ENCODE measurements at places on chromosomes 5 and 9. TPM values are rescaled to one million over a fixed set of nuclear protein-coding genes. Genes with fewer than 3 reads are reported as not detected.

DNA sequence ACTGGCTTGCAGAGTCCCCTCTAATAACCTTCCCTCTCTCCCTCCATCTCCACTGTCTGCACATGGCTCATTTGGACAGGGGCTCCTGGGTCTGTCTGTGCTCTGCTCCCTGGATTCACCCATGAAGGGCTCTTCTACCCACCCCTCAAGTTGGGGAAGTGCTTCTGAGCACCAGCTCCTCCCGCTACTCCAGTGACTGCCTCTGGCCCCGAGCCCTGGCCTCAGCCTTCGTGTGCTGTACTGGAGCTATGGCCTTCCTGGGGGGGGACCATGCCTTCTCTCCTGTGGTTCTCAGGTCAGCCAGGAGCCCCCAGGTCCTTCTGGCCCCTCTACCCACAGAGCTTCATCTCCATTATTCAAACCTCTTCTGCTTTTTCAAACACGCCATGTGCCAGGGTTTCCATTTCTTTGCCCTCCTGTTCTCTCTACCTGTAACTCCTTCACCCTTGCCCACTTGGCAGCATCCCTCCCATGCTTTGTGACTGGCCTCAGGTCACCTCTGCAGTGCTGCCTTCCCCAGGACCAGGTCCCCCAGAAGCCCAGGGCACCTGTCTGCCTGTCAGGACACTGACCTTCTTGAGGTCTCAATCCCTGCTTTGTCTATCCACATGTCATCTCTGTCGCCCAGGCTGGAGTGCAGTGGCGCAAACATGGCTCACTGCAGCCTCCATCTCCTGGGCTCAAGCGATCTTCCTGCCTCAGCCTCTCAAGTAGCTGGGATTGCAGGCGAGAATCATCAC, 9.5 kb downstream of the SH3PXD2B start:
- no peak for DNase-seq

Gene MLANA
- not detected for total RNA-seq

DNA sequence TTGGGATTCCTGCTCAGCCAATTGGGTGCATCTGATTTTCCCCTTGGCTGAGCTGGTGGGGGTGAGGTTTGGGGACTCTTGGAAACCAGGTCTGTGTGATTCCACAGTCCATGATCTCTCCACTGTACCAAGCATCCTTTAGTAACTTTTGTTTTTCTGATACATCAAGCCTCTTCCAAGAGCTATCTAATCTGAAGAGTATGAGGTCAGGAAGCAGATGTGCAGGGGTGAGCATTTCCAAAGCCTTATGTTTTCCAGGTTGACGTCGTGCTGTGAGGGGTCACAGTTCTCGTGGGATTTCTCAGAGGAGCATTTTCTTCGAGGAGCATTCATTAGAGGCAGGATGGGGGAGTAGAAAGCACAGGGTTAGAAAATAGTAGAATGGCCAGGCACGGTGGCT, 95.3 kb downstream of the KLF4 start:
- DNase-seq: no peak

DNA sequence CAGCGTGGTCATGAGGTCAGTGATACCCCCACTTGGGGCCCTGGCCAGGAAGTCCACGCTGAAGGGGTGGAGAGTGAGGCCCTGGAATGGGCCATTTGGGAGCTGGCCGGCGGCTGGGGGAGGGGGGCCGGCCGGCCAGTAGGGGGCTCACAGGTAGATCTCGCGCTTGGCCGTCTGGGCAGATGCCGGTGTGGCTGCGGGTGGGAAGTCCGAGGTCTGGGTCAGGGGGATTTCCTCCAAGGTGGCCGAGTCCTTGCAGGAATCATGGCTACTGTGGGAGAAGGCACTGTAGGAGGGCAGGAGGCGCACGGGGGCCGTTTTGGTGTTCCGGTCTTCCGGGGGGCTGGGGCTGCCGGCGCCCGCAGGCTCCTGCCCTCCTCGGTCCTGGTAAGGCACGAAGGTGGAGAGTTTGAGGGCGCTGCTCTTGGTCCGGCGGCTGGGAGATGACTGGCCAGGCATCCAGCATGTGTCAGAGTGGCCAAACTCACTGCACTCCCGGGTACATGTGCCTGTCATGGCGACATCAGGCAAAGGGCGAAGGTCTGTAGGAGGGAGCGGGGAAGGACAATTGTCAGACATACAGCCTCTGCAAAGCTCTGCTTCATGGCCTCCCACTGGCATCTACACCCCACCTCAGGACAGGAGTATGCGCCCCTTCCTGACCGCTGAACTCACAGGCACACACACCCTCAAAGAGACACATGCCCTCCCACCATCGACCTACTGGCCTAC, 24.1 kb downstream of the PCDH1 start:
- no peak for DNase-seq

Gene INSL4
- not detected for total RNA-seq

GRCh38 chr9:71245651-71246050, 124.2 kb upstream of the TRPM3 start:
- DNase-seq: no peak

DNA sequence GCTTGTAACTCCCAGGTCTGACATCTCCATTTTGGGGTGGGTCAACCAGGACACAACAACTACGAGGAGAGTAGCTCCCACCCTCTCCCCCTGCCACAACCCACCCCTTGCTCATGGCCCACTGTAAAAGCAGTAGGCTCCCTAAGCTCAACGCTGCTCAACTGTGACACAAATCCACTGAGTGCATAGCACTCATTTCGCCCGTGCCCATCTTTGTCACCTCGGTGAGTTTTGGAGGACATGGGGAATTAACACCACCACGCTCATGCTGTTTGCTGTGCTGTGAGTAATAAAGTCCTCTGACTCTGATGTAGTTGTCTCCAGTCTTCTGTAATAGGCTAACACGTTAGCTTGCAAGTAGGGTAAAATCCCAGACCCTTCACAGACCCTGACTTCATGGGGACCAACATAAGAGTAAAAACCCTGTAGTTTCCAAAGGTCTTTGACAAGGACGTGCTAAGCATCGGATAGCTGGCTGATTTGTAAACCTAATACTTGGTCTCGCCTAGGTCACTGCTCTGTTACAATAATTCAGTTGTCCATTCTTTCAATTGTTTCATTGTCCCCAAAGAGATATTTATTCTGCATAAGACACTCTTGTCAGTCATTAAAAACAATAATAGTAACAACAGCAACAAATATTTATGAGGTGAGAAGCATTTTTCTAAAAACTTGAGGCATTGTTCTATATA, 7.7 kb downstream of the PLGRKT start:
- DNase-seq: no peak

GRCh38 chr9:135706288-135706687, 4.3 kb downstream of the KCNT1 start:
- DNase-seq: no peak

DNA sequence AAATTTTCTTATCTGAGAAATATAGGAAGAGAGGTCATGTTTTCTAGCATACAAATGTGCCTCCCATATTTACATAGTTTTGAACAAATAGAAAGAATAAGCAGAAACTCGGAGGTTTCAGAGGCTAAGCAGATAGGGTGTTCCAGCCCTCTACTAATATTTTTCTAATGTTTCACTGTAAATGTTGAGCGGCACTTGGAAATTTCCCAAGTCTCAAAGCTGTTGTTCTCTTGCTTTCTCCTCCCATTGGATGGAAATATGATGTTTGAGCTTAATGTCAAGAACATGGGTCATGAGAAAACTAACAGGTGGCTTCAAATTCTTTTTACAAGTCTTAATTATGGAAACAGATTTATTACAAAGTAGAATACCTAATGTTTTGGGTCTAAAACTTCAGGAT, 5.1 kb downstream of the SPINK1 start:
- DNase-seq: peak; percentile 53

DNA sequence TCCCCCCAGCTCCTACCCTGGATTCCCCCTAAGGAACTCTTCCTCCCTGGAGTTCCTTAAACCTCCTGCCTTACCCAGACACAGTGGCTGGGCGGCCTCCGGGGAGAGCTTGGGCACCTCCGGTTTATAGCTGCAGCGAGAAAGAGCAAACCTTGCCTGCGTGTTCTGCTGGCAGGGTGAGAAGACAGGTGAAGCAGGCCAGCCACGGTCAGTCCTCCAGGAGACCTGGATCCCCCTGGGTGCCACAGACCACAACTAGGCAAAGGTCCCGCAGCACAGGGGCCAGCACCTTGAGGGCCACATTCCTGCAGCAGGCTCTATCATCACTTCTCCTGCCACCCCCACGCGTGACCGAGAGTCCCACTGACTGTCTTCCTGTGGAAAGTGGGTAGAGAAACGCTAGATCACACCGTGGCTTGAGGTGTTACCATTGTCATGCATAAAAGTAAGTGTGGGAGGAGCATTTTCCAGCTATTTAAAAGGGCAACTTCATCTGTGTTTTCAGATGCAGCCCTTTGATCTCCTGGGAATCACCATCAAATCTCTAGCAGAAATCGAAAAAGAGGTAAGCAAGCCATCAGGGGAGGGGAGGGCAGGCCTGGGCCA, 130.2 kb upstream of the LMX1B start:
- DNase-seq: no peak

DNA sequence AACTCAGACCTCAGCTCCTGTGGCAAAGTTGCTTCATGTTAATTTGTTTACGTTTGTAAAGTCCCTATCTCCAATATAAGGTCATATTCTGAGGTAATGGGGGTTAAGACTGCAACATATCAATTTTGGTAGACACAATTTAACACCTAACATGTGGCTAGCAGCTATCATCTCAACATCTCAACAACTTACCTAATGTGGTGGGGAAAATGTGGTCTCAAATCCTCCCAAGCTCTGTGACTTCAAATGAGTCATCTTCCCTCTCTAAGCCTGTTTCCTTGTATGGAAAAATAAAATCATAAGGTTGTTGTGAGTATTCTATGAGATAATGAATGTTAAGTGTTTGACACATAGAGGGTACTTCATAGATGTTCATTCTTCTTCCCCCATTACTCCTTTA, 443.3 kb downstream of the CDK5RAP2 start:
- no peak for DNase-seq

Gene GRM6
- total RNA-seq: not detected

GRCh38 chr9:130473566-130473965, 28.8 kb downstream of the ASS1 start:
- no peak for DNase-seq

Gene ISOC1
- 34.8 TPM for total RNA-seq

GRCh38 chr9:16521868-16522411, 348.5 kb downstream of the BNC2 start:
- peak; percentile 92 for DNase-seq

- no peak for DNase-seq
These were observed 307.8 kb upstream of the PAPPA start for GRCh38 chr9:115845648-115846312.

GRCh38 chr5:8825139-8825757, 720.6 kb downstream of the SEMA5A start:
- no peak for DNase-seq

- DNase-seq: no peak
These were observed 3.0 kb downstream of the CMYA5 start for GRCh38 chr5:79692596-79692995.

- DNase-seq: peak; percentile 87
These were observed 151.8 kb upstream of the VLDLR start for GRCh38 chr9:2469681-2470221.

DNA sequence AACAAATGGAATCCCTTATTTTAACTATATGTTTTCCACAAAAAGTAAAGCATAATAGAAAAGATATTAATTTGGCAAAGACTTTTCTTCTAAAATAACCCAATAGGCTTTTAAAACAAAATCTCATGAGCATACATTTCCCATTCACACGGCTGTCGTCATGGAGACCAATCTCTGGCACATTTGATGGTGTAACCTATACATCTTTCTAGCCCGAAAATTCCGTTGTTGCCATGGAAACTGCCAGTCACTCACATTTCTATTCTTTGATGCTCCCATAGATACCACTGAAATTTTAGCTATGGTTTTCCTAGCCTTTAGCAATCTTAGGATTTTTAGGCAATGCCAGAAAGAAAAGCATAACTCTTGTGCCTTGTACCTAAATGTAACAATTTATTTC, 262.9 kb upstream of the TRPM3 start:
- no peak for DNase-seq

Gene HTR4
- total RNA-seq: 0.18 TPM

- DNase-seq: no peak
These were observed 97.4 kb downstream of the OSTF1 start for GRCh38 chr9:75185585-75186170.

DNA sequence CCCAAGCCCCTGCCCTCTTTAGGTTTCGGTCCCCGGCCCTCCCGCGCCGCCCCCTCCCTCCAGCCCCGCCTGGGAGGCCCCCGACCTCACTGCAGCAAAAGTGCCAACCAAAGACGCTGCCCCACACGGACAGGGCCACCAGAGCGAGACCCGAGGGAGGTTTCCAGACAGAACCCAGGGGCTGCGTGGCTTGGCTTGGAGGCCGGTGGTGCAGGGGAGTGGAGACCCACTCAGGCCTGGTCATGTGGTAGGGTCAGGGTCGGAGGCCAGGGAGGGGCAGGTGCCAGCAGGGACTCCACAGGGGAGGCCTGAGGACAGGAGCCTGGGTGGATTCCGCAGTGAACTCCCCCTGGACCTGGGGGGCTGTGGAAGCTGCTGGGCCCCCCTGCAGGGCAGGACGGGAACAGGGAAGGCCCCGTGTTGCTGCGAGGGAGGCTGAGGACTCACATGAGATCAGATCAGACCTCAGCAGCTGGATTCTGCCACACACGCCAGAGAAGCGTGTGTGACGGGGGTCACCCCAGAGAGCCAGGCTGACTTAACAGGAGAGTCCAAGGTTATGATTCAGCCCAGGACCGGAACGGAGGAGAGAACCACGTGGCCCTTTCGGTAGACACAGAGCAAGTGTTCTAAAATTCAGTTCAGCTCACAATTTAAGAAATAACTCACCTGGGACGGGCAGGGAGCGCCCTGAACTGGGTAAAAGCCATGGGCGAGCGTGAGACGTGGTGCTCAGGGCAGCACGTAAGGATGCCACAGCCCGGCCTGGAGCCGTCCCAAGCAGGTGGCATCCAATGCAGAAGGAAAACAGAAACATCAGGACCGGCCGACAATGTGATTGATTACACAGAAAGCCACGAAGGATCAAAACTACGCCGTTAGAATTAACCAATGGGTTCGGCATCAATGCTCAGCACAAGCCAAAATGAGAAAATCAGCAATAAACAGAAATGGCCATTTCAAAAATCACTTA, 38.9 kb downstream of the EXD3 start:
- peak; percentile 12 for DNase-seq

DNA sequence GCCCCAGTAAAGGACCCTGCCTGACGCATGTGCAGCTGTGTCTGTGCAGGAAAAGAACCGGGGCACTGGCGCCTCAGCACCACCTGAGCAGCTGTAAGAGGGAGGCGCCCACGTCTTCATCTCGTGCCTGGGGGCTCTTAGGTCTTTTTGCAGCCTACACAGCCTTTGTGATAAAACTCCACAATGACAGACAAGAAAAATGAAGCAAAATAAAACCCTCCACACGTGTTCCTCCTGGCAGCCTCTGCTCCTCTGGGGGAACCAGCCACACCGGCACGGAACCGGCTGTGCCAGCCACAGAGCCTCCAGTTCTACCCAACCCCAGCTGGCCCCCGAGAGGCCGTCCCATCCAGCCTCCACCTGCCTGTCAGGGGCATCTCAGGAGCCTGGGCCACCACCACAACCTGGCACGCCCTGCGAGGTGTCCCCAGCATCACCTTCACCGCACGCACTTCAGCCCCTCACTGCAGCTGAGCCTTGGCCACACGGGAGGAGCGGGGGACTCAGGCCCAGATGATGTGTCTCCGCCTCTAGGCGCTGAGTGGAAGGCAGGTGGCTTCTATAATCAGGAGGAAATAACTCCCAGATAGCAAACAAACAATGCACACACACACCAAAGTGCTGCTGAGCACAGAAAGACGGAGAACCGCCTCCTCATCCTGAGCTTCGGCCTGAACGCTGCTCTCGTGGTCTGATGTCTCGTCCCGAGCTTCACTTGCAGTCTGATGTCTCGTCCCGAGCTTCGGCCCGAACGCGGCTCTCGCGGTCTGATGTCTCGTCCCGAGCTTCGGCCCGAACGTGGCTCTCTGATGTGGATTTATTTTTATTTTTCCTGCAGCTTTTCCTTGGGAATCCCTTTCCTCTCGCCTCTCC, 28.6 kb upstream of the NSMF start:
- DNase-seq: peak; percentile 63

Measured in lung (tissue), 17 donors.